Renal cortex interstitium (tissue), 15 donors: ENCODE measurements at places on chromosomes 3 and 15.

- no peak for DNase-seq
These were observed 41.5 kb downstream of the TOPBP1 start for GRCh38 chr3:133620066-133620784.

GRCh38 chr15:70234256-70234905, 136.7 kb upstream of the TLE3 start:
- DNase-seq, result no peak

- DNase-seq, result no peak
These were observed 292.0 kb downstream of the TBL1XR1 start for GRCh38 chr3:176905331-176905730.

DNA sequence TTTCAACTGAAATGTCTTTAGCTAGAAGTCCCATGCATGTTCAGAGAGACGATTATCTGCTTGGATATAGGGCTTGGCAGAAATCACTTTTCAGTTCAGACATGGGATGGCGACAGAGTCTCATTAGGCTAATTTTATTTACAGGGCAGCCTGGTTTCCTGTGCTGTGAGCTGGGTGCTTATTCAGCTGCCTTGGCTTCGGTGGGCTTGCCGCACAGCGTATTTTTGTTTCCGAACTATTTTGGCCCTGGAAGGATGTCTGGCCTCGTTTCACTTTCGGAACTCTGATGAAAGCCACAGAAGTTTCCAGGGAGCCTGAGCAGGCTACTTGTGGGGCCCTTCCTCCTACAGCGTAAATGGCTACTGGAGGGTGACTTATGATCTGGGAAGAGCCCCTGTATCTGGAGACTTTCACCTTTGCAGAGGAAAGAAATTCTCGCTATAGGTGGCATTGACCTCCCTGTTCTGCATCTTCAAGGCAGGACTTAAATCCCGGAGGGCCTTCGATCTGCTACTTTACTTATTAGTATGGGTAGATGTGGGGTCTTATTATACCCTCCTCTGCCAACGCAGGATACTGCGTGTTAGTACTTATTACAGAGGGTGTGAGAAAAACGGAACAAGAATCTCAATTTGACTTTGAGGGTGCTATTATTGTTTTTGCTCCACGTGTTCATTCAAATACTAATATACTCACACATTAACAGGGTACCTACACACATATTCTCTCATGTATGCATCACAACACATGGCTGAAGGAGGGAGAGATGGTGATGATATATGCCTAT, 364.0 kb upstream of the RBMS3 start:
- DNase-seq, result peak; percentile 44

GRCh38 chr3:157916672-157917071, 189.5 kb downstream of the SHOX2 start:
- DNase-seq, result no peak

GRCh38 chr3:37494216-37494615, 319.8 kb upstream of the LRRFIP2 start:
- DNase-seq, result no peak
